Gastrocnemius medialis (tissue), 4 donors: ENCODE measurements at places on chromosomes 6 and 20. TPM values are rescaled to one million over a fixed set of nuclear protein-coding genes. Genes with fewer than 3 reads are reported as not detected.

GRM1 gene
- not detected for total RNA-seq

GRCh38 chr6:162973151-162973872 is 245.5 kb downstream of the PACRG start:
- H3K27ac ChIP-seq = peak overlapping the region; percentile 68
- no peak overlapping the region for H3K4me3 ChIP-seq
- peaks cover 33% of the 10 kb centered on the region for H3K4me1 ChIP-seq
- peak; percentile 84 for DNase-seq

GRCh38 chr20:51076786-51077685 is 54.1 kb upstream of the KCNG1 start:
- no peak for DNase-seq
- H3K27me3 ChIP-seq = peaks cover 16% of the 10 kb centered on the region
- H3K36me3 ChIP-seq = no peaks in the 10 kb centered on the region
- no peak overlapping the region for H3K27ac ChIP-seq
- H3K4me3 ChIP-seq = no peak overlapping the region
- H3K4me1 ChIP-seq = no peaks in the 10 kb centered on the region

GRCh38 chr6:145506565-145506964 is 228.8 kb downstream of the EPM2A start:
- H3K4me1 ChIP-seq = peaks cover 5% of the 10 kb centered on the region
- no peak overlapping the region for H3K27ac ChIP-seq
- no peak overlapping the region for H3K4me3 ChIP-seq
- DNase-seq = peak; percentile 42
- no peaks in the 10 kb centered on the region for H3K27me3 ChIP-seq
- H3K36me3 ChIP-seq = no peaks in the 10 kb centered on the region

GRCh38 chr6:41042226-41043055 is at the start of gene TSPO2:
Gene TSPO2 (plus strand): TSS chr6:41042467. CDS start chr6:41042986, 519 bp downstream.
- H3K4me1 ChIP-seq = peaks cover 19% of the 10 kb centered on the region
- no peaks in the 10 kb centered on the region for H3K36me3 ChIP-seq
- no peak within 1 kb of the TSS for H3K27ac ChIP-seq
- no peak for DNase-seq

COL9A1 gene
- total RNA-seq = not detected

GRCh38 chr6:73538116-73538779 is 17.4 kb upstream of the EEF1A1 start:
- H3K36me3 ChIP-seq = no peaks in the 10 kb centered on the region
- no peak overlapping the region for H3K4me3 ChIP-seq
- no peak for DNase-seq
- H3K4me1 ChIP-seq = no peaks in the 10 kb centered on the region

- DNase-seq = no peak
- H3K27me3 ChIP-seq = no peaks in the 10 kb centered on the region
- H3K4me1 ChIP-seq = peaks cover 5% of the 10 kb centered on the region
- no peaks in the 10 kb centered on the region for H3K36me3 ChIP-seq
- H3K27ac ChIP-seq = no peak overlapping the region
Measured at GRCh38 chr6:160133441-160134336, 12.1 kb downstream of the SLC22A1 start.

- H3K4me1 ChIP-seq = no peaks in the 10 kb centered on the region
- H3K36me3 ChIP-seq = no peaks in the 10 kb centered on the region
- DNase-seq = no peak
Measured at GRCh38 chr6:87817183-87817582, 115.2 kb upstream of the AKIRIN2 start.

- peaks cover 28% of the 10 kb centered on the region for H3K4me1 ChIP-seq
- DNase-seq = no peak
- H3K27me3 ChIP-seq = no peaks in the 10 kb centered on the region
- no peak overlapping the region for H3K4me3 ChIP-seq
- H3K27ac ChIP-seq = peak overlapping the region; percentile 97
Measured at GRCh38 chr20:35700625-35701148, 1.5 kb downstream of the ROMO1 start.

EPB41L1 gene
- 4.2 TPM for total RNA-seq

ADTRP gene
- total RNA-seq = 0.73 TPM

- no peaks in the 10 kb centered on the region for H3K36me3 ChIP-seq
- no peaks in the 10 kb centered on the region for H3K4me1 ChIP-seq
- no peaks in the 10 kb centered on the region for H3K27me3 ChIP-seq
- DNase-seq = no peak
- H3K4me3 ChIP-seq = no peak overlapping the region
Measured at GRCh38 chr6:5422321-5422915, 161.1 kb downstream of the FARS2 start.

DNA sequence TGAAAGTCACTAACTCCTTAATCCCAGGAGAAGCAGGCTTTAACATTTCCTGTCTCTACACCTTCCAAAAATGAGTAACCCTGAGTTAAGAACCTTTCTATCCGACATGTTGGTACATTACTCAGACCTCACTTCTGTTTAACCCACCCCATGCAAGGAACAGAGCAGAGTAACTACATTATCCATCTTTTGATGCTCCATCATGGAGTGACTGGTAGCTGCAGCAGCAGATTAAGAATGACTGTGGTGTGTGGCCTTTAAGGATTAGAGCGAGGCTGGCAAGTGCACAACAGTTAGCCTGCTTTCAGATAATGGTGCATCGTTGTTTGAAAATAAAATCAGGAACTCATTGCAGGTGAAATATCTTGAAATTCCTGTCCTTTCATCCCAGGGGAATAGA is 2.0 kb downstream of the TRAF3IP2 start:
- H3K27ac ChIP-seq = peak overlapping the region; percentile 96
- H3K4me3 ChIP-seq = peak overlapping the region; percentile 49
- H3K36me3 ChIP-seq = no peaks in the 10 kb centered on the region
- no peak for DNase-seq
- H3K27me3 ChIP-seq = no peaks in the 10 kb centered on the region

- H3K36me3 ChIP-seq = no peaks in the 10 kb centered on the region
- no peaks in the 10 kb centered on the region for H3K27me3 ChIP-seq
- no peak overlapping the region for H3K4me3 ChIP-seq
- H3K27ac ChIP-seq = no peak overlapping the region
- DNase-seq = no peak
Measured at GRCh38 chr6:56440551-56440981, 193.2 kb upstream of the COL21A1 start.

GRCh38 chr6:31572041-31572911 is at the start of gene LTA:
Gene LTA (plus strand): TSS chr6:31572289. CDS start chr6:31572743, 454 bp downstream.
- H3K36me3 ChIP-seq = no peaks in the 10 kb centered on the region
- H3K4me1 ChIP-seq = no peaks in the 10 kb centered on the region
- H3K27me3 ChIP-seq = no peaks in the 10 kb centered on the region
- H3K27ac ChIP-seq = no peak within 1 kb of the TSS

DNA sequence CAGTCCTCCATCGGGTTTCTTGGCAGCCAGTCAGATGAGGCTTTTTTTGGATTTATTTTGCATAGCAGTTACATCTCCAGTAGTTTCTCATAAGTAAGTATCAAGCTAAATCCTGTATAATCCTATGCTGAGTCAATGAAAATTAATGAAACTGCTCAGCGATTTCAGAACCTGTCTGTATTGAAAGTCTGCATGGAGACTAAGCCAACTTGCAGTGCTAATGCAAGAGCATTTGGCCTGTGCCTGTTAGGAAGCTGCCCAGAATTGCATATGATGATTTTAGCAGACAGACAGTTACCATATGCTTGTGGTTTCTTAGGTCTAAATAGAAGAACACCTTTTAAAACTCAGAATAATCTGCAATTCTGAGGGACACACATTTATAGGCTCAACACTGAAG is 25.2 kb upstream of the LRRN4 start:
- H3K36me3 ChIP-seq = no peaks in the 10 kb centered on the region
- no peak overlapping the region for H3K4me3 ChIP-seq
- DNase-seq = no peak
- H3K4me1 ChIP-seq = peaks cover 6% of the 10 kb centered on the region

RAET1E gene
- 3.9 TPM for total RNA-seq

DNA sequence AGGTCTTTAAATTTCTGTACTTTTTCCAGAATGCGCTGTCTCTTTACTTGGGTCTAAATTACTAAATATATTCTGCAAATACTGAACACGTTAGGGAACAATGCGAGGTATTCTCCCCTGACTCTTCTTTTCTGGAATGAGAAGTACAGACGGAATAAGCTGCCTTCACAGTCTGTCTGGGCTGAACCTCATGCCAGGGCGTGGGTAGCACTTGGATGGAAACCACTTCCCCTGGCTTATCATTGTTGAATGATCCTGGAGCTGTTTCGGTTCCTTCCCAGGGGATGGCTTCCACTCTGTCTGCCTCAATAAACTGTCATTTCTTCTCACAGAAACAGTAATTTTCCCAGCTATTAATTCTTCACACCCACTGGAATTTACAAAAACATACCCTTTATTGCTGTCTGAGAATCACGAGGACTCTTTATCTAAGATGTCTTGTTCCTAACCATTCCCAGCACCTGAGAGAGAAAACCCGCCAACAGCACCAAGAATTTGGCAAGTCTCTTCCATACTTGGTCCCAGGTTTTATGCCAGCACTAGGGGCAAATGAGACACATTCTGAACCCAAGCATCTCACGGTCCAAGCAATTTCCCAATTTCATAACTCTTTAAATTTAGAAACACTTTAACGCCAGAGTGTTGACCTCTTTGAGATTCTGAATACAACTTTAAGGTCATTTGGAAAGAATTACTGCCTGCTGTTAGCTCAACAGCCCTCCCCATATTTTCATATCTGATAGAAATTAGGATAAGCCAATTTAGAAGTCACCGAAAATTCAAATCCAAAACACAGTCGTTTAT is 43.2 kb upstream of the ADGRF5 start:
- H3K4me1 ChIP-seq = no peaks in the 10 kb centered on the region
- DNase-seq = no peak
- H3K36me3 ChIP-seq = no peaks in the 10 kb centered on the region

- DNase-seq = no peak
- no peak overlapping the region for H3K4me3 ChIP-seq
- H3K27me3 ChIP-seq = no peaks in the 10 kb centered on the region
- peaks cover 2% of the 10 kb centered on the region for H3K4me1 ChIP-seq
Measured at GRCh38 chr20:44110816-44111568, 76.0 kb downstream of the JPH2 start.

DNA sequence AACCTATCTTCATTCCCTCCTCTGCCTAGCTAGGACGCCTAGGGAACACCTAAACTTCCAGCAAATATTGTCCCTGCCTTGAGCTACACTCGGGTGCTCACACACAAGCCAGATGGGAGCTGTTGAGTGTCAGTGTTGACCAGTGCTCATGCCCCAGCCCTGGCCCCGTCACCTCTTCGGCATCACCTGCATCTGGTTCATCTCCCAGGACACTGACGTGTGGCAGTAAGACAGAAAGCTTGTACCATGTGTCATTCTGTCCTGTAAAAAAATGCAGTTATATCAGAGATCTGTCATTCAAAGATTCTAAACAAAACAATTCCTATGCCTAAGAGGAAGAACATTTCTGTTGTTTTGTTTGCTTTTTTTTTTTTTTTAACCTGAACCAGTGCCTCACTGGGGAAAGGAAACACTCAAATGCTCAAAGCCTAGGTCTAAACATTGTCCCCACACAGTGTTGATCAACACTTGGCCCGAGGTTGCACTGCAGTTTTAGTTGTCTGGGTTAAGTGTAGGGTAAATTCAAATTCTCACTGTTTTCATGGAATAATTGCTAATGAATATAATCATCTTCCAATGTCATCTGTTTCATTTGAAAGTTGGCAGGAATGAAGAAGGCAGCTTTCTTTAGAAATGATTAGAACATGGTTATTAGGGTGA is 102.7 kb upstream of the SASH1 start:
- no peak overlapping the region for H3K4me3 ChIP-seq
- DNase-seq = no peak
- H3K27me3 ChIP-seq = no peaks in the 10 kb centered on the region
- peak overlapping the region; percentile 28 for H3K27ac ChIP-seq
- H3K4me1 ChIP-seq = peaks cover 27% of the 10 kb centered on the region
- H3K36me3 ChIP-seq = no peaks in the 10 kb centered on the region

DNA sequence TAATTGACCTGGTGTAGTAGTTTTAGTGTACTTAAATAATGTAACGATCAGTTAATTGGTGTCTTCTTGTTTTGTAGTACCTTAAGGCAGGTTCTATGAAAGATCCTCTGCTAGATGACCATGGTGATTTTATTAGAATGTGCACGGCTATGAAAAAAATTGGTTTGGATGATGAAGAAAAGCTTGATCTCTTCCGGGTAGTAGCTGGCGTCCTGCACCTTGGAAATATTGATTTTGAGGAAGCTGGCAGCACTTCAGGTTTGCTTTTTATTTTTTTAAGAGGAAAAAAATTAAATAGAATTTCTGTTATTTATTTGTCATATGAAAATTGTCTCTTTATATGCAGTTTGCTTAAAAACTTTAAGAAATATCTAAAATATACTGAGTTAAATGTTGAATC is 99.2 kb downstream of the MYO6 start:
- H3K27ac ChIP-seq = no peak overlapping the region
- no peaks in the 10 kb centered on the region for H3K27me3 ChIP-seq
- no peak overlapping the region for H3K4me3 ChIP-seq

- no peaks in the 10 kb centered on the region for H3K4me1 ChIP-seq
- no peaks in the 10 kb centered on the region for H3K27me3 ChIP-seq
- no peaks in the 10 kb centered on the region for H3K36me3 ChIP-seq
- H3K27ac ChIP-seq = no peak overlapping the region
- DNase-seq = no peak
- no peak overlapping the region for H3K4me3 ChIP-seq
Measured at GRCh38 chr6:149086363-149086762, 231.1 kb upstream of the TAB2 start.

TSBP1 gene
- total RNA-seq = not detected

DNA sequence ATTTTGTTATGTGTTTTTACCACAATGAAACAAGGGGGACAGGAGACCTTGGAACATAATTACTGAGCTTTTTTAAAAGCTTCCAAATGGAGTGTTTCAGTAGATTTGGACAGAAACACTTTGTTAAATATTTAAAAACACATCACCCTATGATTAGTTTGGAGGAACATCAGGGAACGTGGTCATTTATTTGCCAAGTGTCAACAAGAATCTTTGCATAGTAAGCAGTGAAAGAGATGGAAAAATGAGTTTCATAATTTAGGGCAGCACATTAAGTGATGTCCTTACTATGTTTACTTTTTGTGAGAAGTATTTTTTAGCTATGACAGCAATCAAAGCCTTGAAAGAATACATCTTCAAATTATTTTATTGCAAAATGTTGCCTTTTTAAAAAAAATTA is 82.6 kb downstream of the PROKR2 start:
- no peaks in the 10 kb centered on the region for H3K27me3 ChIP-seq
- no peaks in the 10 kb centered on the region for H3K4me1 ChIP-seq
- H3K27ac ChIP-seq = no peak overlapping the region

DNA sequence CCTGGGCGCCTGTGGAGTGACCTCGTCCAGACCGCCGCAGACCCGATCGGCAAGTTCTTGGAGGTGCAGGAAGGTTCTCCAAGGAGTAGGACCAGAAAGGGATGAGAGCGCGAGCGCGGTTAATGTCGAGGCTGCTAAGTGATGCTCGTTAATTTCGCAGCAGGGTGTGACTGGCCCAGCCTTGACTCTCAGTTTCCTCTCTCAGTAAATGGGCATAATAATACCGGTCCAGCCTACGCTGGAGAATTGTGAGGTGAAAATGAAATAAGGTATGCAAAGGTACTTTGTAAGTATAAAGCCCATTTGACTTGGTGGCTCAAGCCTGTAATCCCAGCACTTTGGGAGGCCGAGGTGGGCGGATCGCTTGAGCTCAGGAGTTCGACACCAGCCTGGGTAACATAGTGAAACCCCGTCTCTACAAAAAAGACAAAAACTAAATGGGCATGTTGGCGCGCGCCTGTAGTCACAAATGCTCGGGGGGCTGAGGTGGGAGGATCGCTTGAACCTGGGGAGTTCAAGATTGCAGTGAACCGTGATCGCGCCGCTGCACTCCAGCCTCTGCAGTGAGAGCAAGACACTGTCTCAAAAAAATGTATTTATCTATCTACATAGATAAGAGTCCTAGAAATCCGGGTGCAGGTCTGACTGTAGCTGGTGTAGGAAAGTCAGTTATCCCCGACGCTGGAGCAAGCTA is 634 bp upstream of the BTBD9 start:
- peak overlapping the region; percentile 94 for H3K27ac ChIP-seq
- H3K4me1 ChIP-seq = peaks cover 32% of the 10 kb centered on the region
- H3K27me3 ChIP-seq = no peaks in the 10 kb centered on the region
